ENCODE measurements at places on chromosomes 6 and 20.

DNA sequence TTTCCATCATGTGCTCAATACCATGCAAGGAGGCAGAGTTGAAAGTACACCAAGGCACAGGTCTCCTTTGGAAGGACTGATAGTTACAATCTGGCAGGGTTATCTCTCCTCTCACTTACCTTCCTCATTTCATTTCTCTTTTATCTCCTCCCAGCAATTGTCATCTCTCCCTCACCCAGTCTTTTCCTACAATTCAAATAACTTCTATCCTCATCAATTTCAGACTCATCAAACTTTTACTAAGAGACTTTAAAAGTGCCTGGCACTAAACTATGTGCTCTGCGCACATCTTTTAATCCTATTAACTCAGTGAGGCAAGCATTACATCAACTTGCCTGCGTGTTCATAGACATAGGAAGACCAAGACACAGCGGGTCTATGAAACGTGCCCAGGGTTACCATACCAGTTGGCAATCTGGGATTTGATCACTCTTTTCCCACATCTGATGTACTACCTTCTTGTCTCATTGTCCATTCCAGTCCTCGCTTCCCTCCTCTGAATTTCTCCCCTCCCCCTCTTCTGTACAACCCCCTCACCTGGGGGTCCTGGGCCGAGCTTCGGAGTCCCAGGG lies 1.2 kb downstream of the VARS1 start:
- DNase-seq: no peak

DNA sequence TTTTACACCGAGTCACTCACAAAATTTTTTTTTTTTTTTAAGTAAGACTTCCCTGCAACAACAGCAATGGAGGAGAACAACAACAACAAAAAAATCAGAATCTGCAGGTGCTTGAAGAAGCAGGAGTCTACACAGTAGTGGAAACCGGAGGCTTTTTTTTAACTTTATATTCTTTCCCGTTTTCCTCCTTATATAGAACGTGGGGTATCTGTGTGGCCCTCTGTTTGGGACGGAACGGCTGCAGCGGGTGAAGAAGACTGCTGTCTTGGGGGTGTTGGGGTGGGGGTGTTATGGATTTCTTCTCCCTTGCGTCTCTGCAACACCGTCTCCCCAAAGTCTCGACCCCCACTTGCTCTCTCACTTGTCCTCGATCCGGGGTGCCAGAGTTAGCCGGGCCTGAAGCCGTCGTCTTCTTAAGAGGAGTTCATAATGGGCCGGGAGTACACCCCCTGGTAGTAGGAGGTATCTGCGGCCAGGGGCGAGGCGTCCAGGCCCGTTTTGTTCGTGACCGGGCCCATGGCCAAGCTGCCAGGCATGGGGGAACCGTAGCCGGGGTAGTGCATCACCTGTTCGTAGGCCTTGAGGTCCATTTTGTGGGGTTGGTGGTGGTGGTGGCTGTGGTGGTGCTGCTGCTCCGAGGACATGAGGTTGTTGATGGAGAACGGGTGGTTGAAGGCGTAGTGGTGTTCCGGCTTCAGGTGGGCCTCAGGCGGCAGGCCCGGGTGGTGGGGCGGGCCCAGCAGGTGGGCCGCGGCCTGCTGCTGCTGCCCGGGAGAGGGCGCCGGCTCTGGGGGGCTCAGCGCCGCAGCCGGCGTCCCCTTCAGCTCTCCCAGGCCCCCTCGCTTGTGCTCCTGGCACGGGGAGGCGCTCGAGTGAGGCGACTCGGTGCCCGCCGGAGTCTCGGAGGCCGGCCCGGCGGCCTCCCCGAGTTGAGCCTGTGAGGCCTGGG lies 2.7 kb downstream of the FOXA2 start:
- DNase-seq: no peak

DNA sequence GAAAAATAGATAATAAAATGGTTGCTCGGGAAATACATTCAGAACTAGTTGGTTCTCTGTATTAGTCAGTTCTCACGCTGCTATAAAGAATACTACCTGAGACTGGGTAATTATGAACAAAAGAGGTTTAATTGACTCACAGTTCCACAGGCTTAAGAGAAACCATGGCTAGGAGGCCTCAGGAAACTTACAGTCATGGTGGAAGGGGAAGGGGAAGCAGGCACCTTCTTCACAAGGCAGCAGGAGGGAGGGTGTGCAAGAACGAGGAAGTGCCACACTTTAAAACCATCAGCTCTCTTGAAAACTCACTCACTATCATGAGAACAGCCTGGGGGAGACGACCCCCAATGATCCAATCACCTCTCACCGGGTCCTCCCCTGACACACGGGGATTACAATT lies 24.2 kb upstream of the SNX9 start:
- no peak for DNase-seq

DNA sequence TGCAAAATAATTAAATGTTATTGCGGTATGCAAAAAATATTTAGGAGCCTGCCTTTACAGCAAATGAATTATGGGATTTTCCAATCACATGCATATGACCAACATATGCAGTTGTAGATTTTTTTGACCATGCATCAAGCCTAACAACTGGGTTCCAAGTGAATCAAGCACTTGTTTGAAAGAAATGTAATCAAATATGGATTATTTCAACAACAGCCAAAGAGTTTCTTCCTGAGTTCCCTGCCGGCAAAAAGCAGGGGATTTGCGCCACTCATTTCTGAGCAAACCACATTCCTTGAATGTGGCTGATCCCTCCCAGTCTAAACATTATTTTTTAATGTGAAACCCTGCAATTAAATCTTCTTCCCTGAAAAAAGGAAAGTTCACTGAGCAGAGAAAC lies 100.1 kb upstream of the ADTRP start:
- DNase-seq: no peak

GRCh38 chr20:63128956-63129355 lies 87.0 kb downstream of the YTHDF1 start:
- DNase-seq: no peak

DNA sequence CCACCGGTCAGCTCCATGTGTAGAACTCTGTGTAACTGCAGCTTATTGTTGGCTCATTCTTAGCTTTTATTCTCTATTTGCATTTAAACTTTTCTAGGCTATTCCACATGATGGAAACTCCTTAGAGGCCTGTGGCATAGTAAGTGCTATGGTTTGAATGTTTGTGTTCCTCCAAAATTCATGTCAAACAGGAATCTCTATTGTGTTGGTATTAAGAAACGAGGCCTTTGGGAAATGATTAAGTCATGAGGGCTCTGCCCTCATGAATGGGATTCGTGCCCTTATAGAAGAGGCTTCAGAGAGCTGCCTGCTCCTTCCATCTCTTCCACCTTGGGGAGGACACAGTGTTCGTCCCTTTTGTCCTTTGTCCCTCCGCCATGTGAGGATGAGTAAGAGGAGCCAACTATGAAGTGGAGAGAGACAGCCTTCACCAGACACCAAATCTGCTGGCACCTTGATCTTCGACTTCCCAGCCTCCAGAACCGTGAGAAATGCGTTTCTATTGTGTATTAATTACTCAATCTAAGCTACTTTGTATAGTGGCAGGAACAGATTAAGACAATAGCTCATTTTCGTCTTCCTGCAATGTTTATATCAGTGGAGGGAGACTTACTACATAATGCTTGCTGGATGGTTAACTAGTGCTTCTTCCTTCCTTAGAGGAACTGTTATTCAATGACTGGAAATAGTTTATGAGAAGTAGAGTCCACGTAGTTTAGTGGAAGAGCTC lies 361.1 kb downstream of the FARS2 start:
- no peak for DNase-seq

GRCh38 chr6:150368762-150369161 lies at the start of gene IYD:
IYD (plus strand) TSS chr6:150369012; CDS start chr6:150369032, 20 bp downstream.
- no peak for DNase-seq

GRCh38 chr20:32237419-32237818 lies 29.7 kb downstream of the POFUT1 start:
- DNase-seq: no peak

DNA sequence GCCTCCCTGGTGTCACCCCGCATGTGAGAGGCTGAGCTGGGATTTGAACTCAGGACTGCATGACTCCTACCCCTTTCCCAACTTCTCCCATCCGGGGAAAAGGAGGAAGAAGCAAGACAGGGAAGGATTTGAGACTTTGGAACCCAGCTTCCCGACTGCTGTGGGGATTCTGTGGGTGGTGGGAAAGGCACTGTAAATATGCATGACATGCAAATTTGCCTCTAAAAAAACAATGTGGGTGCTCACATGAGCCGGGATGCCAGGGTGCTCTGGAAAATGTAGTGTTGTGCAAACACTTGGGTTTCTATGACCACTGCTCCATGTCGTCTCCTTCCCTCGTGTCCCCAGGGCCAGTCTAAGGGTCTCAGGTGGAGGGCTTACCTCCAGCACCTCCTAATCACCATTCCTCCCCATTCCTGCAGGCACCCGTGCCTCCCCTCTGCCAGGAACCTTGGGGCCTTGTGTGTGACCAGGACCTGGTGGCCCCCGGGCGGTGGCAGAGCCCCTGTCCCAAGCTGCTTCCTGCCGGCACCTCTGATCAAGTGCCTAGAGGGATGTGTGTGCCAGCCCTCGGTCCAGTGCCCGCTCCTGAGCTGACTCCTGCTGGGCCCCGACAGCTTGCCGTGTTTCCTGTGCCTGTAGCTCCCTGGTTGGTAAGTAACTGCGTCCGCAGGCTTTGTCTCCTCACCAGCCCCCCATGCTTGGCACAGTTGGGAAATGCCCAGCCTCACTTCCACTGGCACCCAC lies 60.7 kb downstream of the DLGAP4 start:
- peak; percentile 50 for DNase-seq

- no peak for DNase-seq
Observed at GRCh38 chr6:128757961-128758360, 125.0 kb upstream of the LAMA2 start.

DNA sequence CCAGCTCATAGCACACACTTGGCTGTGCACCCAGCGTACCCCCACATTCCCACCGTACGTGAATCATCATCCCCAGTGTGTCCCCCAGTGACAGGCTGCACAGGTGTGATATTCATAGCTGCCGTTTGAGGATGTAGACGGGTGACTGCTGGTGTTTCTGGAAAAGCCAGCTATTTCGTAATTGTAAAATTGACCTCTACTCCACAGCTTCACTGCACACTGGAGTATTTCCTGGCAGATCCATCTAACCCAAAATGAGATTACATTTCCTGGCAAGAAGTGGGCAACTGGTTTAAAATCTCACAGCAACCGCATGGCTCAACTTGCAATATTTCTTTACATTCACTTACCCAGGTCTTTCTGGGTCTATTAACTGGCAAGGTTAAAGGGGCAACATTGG lies 30.3 kb downstream of the CD83 start:
- no peak for DNase-seq

DNA sequence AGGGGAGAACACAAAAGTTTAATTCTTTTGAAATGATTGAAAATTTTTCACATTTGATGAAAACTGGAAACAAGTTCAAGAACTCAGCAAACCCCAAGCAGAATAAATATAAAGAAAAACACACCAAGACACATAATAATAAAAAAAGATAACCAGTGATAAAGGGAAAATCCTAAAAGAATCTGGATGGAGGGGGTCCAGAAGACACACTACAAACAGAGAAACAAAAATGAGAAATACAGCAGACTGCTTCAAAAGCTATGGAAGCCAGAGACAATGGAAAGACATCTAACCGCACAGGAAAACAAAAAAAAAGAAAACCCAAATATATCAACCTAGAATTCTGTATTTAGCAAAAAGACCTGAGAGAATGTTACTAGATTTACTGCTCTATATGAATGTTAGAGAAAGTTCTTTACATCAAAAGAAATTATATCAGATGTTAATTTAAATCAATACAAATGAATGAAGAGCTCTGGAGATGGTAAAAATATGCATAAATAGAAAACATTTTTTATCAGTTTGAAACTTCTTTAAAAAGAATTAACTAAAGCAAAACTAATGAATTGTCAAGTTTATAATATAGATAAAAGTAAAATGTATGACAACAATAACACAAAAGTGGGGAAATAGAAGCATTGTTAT lies 310.7 kb upstream of the PREP start:
- DNase-seq: no peak

DNA sequence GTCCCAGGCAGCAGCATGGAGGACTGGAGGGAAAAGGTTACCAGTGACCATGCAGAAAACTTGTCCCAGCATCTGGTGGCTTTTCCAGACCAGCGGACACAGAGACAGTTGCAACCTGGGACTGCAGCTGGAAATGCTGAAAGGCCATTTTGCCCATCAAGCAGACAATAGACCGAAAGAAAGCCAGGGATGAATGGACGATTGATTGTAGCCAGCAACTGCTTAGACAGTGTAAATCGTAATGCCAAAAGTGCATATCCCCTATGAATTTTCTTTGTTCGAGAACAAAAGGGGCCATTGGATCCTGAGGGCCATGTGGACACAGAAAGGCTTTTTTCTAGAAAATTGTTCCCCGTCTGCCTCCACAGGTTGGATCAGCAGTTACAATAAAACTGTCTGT lies 115.7 kb downstream of the MBOAT1 start:
- DNase-seq: no peak

DNA sequence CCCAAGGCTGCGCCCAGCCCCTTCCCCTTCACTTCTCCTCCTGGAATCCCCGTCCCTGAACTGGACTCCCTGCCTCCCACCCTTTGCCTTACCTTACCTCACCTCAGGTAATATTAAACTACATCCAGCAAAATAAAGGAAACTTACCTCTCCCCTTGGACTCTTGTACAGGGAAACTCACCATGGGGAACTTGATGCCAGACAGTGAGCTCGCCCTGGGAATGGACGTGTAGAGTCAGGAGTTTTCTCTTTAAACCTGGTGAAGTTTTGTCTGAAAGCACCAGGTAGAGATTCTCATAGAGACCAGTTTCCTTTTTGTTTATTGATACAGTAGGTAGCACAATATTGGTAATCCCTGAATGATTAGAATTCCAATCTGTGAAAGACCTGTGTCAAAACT lies 544 bp upstream of the HLA-C start:
- DNase-seq: no peak

DNA sequence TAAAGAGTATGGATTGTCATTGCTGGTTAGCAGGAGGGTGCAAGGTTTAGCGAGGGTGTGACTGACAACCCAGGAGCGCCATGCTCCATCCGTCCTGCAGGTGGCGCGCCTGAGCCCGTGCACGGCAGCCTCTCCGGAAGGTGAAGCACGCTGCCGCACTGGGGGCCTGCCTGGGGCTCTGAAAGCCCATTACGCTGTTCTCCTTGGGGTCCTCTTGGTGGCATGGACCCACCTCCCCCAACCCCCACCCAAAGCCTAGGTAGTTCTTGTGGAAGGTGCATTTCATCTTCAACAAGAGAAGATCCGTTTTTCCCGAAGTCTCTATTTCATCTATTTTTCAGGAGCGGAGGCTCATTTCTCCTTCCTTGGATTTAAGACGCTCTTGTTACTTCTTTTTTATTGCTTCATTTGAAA lies 197.4 kb upstream of the KCNG1 start:
- DNase-seq: peak; percentile 45

GRCh38 chr6:75147512-75147911 lies 58.3 kb downstream of the COL12A1 start:
- no peak for DNase-seq

- no peak for DNase-seq
Observed at GRCh38 chr6:100944644-100945043, 63.5 kb upstream of the ASCC3 start.

GRCh38 chr6:161667957-161668356 lies 394.1 kb upstream of the AGPAT4 start:
- no peak for DNase-seq

GRCh38 chr20:34131491-34131890 lies 19.4 kb upstream of the EIF2S2 start:
- no peak for DNase-seq

All from NCI-H526 (cell line).